Sciatic nerve (tissue), 2 donors: ENCODE measurements at places on chromosomes 2 and 18.

DNA sequence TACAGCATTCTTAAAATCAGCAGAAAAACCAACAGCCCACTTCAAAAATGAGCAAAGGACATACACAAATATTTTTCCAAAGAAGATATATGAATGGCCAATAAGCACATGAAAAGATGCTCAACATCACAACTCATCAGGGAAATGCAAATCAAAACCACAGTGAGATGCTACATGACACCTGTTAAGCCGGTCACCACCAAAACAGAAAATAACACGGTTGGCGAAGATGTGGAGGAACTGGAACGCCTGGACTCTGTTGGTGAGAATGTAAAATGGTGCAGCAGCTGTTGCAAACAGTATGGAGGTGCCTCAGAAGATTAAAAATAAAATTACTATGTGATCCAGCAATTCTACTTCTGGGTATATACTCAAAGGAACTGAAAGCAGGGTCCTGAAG, 184.8 kb downstream of the INHBB start:
- DNase-seq: no peak

- DNase-seq: no peak
These were observed 40.5 kb downstream of the STK25 start for GRCh38 chr2:241467777-241468475.

GRCh38 chr2:205484764-205485163, 197.5 kb upstream of the NRP2 start:
- no peak for DNase-seq

DNA sequence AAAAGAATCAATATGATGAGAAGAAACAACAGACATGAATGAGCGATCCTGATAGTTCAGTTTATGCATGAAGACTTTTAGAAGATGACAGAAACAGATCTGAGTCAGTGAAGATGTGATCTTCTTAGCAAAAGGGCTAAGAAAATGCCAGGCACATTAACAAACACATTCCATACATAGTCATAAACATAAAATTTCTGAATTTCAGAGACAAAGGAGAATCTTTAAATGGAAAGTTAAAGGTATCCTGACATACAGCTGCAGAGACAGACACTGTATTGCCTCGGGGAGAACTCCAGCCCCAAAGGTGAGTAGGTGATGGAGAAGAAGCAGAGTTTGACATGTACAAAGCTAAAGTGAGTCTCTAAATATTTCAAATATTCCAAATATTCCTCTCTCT, 40.6 kb upstream of the FN1 start:
- DNase-seq: no peak

GRCh38 chr2:29920631-29921559, 491 bp downstream of the ALK start:
- DNase-seq: peak; percentile 60

GRCh38 chr2:195477996-195478382, 179.0 kb upstream of the SLC39A10 start:
- no peak for DNase-seq

GRCh38 chr2:236568068-236568921, 1.3 kb upstream of the ACKR3 start:
- DNase-seq: peak; percentile 78

GRCh38 chr2:9837451-9837850, 5.8 kb upstream of the TAF1B start:
- DNase-seq: no peak

DNA sequence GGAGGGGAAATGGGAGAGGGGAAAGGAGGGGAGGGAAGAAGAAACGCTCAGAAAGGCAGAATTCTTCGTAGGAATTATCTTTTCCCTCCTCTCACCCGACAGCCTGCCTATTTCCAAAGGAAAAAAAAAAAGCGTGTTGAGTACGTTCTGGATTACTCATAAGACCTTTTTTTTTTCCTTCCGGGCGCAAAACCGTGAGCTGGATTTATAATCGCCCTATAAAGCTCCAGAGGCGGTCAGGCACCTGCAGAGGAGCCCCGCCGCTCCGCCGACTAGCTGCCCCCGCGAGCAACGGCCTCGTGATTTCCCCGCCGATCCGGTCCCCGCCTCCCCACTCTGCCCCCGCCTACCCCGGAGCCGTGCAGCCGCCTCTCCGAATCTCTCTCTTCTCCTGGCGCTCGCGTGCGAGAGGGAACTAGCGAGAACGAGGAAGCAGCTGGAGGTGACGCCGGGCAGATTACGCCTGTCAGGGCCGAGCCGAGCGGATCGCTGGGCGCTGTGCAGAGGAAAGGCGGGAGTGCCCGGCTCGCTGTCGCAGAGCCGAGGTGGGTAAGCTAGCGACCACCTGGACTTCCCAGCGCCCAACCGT, at the start of gene GAD1:
TSS of gene GAD1 (plus strand) at position 384 of the 589 bp plus-strand sequence. CDS start 1,705 bp downstream, outside the sequence.
- peak; percentile 83 for DNase-seq

GRCh38 chr2:168971261-168971660, 59.9 kb downstream of the ABCB11 start:
- DNase-seq: no peak

GRCh38 chr2:118893100-118893499, 45.7 kb upstream of the EN1 start:
- DNase-seq: no peak

- no peak for DNase-seq
These were observed 277.7 kb upstream of the PXDN start for GRCh38 chr2:2021995-2022394.

- DNase-seq: no peak
These were observed 211.9 kb downstream of the MYCN start for GRCh38 chr2:16152071-16152927.

GRCh38 chr18:77178559-77178958, 46.0 kb upstream of the MBP start:
- DNase-seq: no peak

GRCh38 chr2:231934441-231935206, 8.4 kb upstream of the NPPC start:
- no peak for DNase-seq

- DNase-seq: no peak
These were observed 195.0 kb downstream of the CCDC102B start for GRCh38 chr18:68992719-68993482.

GRCh38 chr18:72819050-72819449, 48.7 kb downstream of the NETO1 start:
- DNase-seq: no peak

DNA sequence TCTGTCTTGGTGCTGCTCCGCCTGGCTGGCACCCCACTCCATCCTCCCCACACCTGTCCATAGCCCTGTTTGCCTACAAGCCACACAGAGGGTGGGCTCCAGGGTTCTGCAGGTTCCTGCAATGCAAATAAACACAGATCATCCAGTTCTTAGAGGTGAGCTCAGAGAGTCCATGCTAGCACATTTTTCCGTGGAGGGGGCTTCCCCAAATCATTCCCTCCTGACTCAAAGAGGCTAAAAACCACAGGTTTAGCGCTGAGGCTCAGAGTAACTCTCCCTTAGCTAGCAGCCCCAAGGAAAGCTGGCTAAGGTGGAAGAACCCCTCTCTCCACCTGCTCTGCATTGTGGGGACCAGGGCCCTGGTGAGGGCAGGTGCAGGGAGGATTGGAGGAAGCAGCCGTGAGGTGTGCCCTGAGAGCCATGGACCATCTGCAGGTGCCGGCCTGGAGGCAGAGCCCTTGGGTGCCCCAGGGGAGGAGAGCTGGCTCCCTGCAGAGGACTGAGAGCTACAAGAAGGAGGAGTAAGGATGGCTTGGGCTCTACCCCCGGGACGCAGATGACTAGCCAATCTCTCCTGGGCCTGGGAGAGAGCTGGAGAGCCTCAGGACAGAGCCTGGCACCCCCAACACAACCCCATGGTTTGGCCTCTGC, 23.8 kb upstream of the TEX44 start:
- no peak for DNase-seq

- no peak for DNase-seq
These were observed 3.2 kb upstream of the PDK1 start for GRCh38 chr2:172552547-172553291.

DNA sequence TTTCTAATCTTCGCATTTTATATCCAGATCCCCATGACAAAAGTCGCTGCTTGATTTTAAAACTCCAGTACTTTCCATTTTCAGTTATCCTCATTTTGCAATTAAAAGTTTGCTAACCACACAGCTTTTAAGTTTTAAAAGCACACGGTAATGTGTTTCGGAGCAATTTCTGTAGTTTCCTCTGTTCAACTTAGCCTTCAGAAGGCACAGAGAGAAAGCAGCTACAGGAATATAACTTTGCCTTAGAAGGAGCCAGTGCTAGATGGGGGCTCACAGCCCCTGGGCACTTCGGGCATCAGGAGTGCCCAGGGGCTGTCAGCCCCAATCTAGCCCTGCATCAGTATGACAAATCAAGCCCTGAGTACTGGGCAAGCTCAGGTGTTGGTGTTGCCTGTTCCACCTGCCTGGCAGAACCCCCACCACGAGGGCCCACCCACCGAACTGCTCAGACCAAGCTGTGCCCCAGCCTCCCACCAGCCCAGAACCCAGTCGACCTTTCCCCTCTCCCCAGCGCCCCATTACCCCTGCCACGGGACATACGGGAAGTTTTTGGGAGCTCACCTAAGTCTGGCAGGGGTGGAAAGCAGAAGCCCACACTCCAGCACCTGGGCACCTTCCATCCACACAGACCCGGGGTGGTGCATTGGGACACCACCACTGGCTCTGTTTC, 47.3 kb downstream of the TRABD2A start:
- DNase-seq: no peak

GRCh38 chr2:150624001-150624401, 136.5 kb upstream of the RND3 start:
- no peak for DNase-seq

DNA sequence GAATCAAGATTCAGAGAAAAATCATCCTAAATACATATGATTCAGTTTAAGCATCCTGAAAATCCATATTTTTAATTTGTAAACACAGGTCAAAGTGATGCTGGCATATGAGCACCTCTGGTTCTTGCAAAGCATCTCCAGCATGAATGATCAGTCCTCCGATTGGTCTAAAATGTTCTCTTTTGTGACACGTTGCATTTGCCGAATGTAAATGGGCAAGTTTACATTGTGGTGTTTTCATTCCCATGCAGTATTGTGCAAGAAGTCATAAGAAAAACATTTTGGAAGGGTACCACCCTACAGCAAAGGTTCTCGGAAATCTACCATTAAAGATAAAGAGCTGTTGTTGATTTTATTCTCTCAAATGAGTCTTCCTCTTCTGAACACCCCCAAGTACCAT, 108.0 kb upstream of the UNC80 start:
- DNase-seq: no peak

GRCh38 chr2:68909793-68910674, 38.8 kb upstream of the BMP10 start:
- DNase-seq: peak; percentile 88

GRCh38 chr2:43104106-43104505, 122.3 kb downstream of the ZFP36L2 start:
- no peak for DNase-seq

DNA sequence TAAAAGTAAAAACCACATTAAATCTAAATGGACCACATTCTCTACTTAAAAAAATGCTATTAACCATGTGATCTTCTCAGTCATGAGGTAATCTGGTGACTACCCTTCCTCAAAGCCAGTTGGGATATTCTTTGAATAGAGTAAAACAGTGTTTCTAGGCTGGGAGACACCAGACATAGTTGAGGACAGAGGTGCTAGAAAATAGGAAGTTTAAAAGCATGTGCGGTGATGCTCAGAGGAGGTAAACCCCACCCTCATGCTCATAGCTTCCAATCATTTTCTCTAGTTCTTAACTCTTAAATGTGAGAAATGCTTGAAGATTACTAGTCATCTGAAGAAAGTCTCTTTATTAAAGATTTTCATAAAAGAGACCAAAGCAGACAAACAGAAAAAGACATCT, 30.7 kb upstream of the ELAC1 start:
- no peak for DNase-seq

DNA sequence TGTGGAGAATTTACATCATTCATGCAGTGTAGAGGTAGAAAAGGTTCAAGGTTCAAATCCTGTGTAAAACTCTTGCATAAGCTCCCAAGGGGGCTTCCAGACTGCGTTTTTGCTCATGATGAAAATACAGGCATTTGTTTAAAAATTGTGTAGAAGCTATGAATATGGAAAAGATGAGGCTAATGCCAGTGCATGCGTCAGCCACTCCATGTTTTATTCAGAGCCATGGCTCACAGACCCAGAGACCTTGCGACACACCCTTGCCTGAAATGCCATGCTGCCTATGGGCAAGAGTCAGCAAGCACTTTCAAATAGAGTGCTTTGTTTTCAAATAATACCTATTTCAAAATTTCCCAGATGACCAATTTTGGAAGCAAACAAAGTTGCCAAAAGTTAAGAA, 262.3 kb downstream of the TRIB2 start:
- no peak for DNase-seq

DNA sequence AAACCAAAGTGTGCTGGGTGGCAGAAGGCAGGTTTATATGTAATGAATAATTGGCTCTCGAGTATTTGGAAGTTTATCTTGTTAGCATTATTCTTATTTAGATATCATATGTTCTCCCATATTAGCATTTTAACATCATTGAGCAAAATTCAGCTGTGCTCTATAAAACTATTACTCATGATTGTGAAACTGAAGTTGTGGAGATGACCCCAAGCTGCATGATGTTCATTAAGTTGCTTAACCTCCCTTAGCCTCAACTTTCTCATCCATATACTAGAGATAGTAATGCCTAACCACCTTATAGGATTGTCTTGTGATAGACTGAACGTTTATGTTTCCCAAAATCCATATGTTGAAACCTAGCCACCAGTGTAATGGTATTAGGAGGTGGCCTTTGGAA, 346.3 kb downstream of the SATB2 start:
- no peak for DNase-seq

GRCh38 chr2:180000434-180000833, 6.7 kb downstream of the CWC22 start:
- no peak for DNase-seq

DNA sequence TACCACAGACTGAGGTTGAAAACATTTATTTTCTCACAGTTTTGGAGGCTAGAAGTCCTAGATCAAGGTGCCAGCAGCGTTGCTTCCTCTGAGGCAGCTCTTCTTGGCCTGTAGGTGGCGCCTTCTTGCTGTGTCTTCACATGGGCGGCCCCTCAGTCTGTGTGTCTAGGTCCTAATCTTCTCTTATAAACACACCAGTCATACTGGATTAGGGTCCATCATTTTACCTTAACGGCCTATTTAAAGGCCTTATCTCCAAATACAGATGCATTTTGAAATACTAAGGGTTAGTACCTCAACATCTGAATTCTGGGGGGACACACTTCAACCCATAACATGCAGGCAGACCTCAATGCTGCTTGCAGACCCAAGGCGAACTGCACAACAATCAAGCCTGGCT, 4.4 kb upstream of the RMC1 start:
- peak; percentile 73 for DNase-seq

DNA sequence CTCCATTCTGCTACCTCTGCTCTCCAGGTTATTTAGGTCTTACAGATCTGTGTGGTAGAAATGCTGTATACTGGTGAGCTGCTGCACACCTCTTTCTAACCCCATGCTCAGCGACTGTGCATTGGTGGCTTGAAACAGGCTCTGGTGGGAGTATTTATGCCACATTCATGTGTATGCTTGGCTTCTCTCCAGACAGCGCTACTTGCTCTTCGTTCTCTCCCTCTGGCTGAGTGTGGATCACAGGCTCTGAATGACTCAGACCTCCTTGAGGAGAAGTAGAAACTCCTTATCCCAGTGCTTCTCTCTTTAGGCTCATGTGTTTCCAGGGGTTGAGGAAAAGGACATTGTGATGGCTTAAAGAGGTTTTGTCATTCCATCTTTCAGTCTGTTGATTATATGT, 54.9 kb downstream of the FHOD3 start:
- no peak for DNase-seq
